Ammon's horn (tissue), 1 donor: ENCODE measurements at places on chromosomes 5 and 9.

GRCh38 chr5:76692651-76693050 is 23.3 kb upstream of the F2R start:
- DNase-seq, result no peak

- no peak for DNase-seq
Observed at GRCh38 chr9:114737118-114737517, 55.1 kb upstream of the TEX48 start.

DNA sequence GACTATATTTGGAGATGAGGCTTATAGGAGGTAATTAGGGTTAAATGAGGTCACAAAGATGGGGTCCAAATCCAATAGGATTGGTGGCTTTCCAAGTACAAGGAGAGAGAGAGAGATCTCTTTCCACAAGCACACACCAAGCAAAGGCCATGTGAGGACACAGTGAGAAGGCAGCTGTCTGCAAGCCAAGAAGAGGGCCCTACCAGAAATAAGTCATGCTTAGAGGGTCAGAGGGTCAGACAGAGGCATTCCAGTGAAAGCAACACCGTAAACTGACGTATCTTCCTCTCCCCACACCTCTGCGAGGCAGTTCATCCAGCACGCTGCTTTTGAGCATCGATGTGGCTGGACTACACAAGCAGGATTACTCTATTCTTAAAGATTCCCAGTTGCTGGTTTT is 87.9 kb downstream of the SLC1A3 start:
- no peak for DNase-seq

GRCh38 chr9:129400971-129401622 is 219.8 kb downstream of the C9orf50 start:
- no peak for DNase-seq

- DNase-seq, result no peak
Observed at GRCh38 chr9:134458207-134459108, 132.2 kb downstream of the RXRA start.
